Stimulated activated naive CD4-positive, alpha-beta T cell treated with Interleukin-2 at 50 U/mL for 16 hours (primary cell): ENCODE measurements at places on chromosomes 6 and 20.

- DNase-seq = no peak
Observed at GRCh38 chr20:5595744-5596143, 154.5 kb upstream of the SHLD1 start.

DNA sequence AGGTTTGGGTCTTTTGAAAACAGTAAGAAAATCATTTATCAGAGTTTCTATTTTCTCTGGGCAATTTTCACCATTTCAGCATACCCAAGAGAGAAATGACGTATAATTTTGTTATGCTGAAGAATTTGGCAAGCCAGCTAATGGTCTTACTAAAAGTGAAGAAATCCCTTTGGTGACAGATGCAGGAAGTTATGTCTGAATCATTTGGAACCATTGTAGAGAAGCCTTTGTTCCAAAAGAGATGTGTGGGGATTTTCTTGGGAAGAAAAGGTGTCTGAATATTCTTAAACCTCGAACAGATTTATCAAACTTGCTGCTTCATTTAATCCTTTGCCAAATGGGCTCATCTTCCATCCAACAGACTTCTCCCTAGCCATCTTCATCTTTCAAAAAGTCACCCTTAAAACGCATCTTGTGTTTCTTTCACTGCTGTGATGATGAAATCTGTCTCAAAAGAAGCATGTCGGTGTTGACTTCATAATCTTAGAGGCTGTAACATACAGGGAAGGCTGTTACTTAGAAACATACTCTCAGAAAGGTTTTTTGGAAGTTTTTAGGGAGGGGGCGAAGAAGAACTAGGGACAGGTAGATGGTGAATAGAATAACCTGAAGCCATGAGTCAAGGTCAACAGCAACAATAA, 39.5 kb downstream of the CITED2 start:
- no peak for DNase-seq

DNA sequence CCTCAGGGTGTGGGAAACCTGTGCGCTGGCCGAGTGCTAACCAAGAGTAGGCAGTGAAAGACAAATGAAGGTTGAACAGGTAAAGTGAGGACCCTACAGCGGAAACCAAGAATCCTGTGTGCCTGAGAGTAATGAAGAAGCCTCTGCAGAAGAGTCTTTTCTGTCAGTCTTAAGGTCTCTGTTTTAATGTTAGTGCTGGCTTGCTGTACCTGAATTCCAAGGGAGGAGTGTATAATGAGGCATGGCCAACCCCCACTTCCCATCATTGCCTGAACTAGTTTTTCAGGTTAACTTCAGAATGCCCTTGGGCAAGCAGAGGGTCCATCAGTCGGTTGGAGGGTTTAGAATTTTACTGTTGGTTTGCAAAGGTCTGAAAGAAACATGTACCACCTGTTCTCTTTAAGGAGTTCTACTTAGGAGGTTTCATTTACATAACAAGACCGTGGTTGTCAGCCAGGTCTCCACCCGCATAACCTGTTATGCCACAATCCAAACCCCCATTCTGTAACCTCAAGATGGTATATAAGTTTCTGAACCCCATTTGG, 589 bp upstream of the PDCD2 start:
- DNase-seq = no peak

DNA sequence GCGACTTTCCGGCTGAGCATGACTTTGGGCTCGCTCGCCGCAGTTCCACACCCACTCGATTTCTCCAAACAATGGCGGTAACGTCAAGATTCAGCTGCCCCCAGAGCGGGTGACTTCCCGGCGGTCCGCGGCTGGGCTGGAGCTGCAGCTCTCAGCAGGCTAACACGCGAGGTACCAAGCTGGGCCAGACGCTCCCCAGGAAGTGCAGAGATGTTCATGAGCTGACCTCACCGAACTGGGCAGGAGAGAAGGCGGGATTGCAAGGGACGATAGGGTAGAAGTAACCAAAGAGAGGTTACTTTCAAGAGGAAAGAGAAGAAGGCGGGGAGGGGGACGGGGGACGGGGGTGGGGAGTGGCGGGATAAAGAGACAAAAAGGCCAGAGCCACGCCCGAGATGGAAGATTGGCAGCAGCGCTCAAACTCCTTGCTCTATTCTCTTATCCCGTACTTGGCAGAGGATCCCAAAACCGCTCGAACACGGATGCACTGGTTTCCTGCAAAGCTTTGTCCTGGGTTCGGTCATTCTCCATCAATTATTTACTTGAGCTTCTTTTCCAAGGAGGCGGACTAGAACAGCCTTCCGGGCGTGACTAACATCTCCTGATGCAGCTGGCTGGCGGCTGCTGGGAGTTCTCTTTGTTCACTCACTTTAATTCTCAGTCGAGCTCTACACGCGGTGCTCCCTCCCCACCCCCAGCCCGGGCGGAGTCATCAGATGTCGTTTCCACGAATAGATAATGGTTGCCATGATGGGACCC, at the start of gene MTCL3:
TSS of gene MTCL3 (minus strand) at position 626 of the 759 bp plus-strand sequence.
- DNase-seq = peak; percentile 61

- DNase-seq = no peak
Observed at GRCh38 chr6:75372884-75373283, 88.3 kb upstream of the TMEM30A start.

DNA sequence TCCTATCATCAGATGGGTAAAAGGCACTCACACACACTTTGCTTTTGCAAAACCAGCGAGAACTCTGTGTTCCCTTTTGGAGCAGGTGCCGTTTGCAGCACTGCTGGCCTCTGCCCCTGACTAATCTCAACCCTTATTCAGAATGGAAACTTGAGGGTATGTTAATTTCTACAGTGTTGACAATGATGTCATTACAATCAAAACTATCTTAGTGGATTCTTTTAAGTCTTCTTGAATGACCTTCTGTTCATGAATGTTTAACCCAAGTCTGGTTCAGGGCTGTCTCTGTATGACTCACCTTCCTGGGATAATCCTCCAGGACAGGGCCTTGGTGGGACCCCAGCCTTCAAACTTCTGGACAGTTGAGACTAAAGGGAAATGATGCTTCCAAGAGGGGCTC, 197.9 kb downstream of the CDH4 start:
- DNase-seq = no peak

DNA sequence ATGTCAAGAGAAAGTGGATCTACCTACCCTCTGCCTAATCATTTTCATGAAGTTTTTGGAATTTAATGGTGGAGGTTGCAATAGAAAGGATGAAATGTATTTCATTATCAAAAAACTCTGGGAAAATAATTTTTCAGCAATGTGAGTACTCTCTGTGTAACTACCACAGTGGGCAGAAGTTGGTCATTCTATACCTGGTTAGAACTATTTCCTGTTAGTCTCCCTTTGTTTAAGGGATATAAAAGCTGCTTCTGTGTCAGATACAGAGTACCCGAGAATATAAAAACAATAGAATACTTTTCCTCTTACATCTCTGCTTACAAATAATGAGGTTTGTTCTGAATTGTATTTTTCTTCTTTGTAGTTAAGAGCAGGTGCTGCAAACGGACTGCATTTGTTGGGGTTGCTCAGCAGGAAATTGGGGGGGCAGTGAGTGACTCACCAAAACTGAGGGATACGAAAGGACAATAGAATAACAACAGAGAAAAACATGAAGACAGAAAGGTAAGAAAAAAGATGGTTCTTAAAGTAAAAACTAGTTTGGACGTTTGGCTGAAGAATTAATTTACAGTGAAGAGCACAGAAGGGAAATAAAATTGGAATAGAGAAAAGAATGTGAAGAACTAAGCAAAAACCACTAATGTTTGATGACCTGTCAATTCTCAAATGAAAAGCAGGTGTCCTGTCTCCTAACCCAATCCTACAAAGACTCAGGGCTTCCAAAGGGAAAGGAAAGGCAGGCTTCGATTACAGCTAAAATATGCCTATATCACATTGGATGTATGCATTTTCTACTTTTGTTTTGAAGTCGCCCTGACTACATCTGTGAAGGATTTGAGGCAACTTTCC, 703.1 kb downstream of the RFPL4B start:
- no peak for DNase-seq

DNA sequence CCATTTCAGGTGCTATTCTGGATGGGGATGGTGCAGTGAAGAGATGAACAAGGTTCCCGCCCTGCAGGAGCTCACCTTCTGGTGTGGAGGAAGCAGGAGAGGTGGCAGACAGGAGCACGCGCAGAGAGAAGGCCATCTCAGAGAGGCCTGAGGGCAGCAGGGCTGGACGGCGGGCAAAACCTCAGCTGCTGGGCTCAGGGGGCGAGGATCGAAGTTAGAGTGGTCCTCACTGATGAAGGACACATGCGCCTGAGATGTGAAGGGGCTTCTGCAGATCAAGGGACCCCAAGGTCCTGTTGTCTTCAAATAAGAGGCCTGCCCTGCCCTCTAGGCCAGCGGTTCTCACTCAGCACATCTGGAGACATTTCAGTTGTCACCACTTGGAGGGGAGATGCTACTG, 198.4 kb upstream of the PMEPA1 start:
- DNase-seq = no peak

DNA sequence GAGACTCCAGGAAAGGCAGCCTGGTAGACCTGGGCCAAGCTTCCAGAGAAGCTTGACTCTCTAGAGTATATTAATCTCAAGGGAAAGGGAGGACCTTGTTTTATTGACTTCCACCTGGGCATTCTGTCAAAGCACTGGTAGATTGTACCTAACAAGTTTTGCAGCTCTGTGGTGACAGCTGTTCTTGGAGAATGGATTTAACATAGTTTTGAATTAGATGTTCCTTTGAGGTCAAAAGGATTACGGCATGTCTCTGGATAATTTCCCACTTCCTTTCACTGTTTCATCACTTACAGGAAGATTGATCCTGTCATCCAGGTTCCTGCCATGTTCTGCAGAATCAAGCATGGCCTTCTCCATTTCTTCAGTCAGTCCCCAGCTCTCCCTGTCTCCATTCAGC, 246.0 kb downstream of the PHACTR1 start:
- no peak for DNase-seq

DNA sequence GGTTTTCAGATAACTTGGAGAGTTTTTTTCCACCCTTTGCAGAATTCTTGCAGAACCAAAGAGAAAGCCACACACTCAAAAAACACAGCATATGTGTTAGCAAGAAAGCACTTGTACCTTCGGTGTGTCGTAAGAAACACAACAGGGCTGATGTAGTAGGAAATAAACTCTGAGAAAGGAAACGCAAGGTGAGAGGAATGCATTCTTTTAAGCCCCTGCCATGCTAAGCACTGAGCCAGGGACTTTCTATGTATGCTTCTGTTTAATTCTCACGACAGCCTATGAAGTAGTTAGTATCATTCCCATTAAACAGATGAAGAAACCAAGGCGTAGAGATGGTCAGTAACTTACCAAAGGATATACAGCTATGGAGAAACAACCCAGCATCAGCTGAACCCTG, 23.1 kb downstream of the NEDD9 start:
- DNase-seq = no peak

GRCh38 chr20:50870561-50871161, 60.6 kb downstream of the ADNP start:
- DNase-seq = no peak

GRCh38 chr20:25321262-25321831, 69.3 kb downstream of the ABHD12 start:
- DNase-seq = no peak

GRCh38 chr6:157019115-157019641, 242.0 kb downstream of the ARID1B start:
- DNase-seq = no peak
